ENCODE measurements at places on chromosomes 7 and 10.

- peak; percentile 28 for DNase-seq
Observed at GRCh38 chr7:120725376-120726039, 132.4 kb downstream of the TSPAN12 start.

DNA sequence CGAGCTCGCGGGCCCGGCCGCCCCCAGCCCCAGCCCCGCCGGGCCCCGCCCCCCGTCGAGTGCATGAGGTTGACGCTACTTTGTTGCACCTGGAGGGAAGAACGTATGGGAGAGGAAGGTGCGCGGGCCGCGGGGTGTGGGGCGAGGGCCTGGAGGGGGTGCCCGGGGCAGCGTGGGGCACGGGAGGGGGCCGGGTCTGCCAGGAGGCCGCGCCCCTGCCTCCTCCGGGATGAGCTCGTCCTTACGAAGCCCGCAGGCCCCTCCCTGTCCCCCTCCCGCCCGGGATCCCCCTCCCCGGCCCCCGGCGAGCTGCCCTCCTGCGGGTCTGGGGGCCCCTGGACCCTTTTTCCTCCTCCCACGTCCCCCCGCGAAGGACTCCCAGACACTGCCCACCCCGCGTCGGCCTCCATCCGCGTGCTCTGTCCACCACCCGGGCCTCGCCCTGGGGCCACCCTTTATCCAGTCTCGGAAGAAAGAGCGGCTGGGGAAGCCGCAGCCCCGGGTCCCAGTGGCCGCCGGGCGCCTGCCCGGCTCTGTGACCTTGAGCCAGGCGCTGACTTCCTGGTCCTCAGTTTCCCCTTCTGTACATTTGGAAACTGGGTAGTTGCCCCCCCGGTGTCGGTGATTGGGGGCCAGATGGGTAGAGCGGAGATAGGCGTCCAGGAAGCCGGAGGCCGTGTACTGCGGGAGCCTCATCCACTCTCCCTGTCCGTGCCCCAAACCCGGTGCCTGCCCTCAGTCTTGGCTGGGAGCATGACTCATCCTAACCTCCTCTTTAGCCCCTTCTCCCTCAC lies 521 bp downstream of the LIMK1 start:
- DNase-seq: no peak

GRCh38 chr7:68892236-68892635 lies 706.0 kb upstream of the AUTS2 start:
- no peak for DNase-seq

DNA sequence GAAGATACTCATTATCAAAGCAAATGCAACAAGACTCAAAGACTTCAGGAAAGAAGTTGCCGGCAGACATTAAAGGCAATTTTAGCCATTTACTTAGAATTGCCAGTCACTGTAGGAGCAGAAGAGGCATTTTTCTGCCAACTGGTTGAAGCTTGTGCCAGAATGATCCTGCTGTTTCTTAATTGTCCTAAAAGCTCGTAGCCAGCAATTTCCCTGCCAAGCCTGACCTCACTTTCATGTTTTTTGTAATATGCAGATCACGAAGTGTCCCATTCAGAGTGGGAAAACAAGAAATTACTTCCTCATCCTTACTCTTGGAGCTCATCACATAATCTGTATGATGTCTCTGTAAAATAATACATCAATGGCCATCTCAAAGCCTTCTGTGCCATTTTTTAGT lies 130.9 kb upstream of the ANKRD1 start:
- peak; percentile 22 for DNase-seq

DNA sequence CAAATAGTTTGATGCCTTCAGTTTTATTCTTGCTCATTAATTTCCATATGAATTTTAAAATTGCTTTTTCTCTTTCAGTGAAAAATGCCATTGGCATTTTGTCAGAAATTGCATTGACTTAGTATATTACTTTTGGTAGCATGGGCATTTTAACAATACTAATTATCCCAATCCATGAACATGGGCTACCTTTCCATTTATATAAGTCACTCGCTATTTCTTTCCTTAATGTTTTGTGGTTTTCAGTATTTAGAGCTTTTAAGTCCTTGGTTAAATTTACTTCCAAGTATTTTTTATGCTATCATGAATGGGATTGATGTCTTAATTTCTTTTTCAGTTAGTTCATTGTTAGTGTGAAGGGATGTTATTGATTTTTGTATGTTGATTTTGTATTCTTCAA lies 297.4 kb downstream of the ATRNL1 start:
- no peak for DNase-seq

DNA sequence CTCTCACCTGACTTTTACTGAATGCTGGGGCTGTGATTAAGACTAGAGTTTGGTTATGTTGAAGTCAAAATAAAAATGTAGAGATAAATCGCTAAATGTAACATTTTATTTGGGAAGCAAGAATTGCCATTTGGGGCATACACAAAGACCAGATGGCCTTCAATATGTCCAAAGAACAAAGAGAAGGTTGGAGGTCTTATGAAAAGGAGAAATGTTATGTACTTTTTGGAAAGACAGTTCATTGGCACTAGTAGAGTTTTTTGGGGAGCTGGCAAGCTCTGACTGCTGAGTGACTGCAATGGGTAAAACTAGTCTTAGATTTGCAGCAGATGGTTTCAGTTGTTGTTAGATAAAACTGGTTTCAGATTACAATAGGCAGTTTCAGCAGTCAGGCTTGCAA lies 35.6 kb upstream of the GALNT17 start:
- no peak for DNase-seq

DNA sequence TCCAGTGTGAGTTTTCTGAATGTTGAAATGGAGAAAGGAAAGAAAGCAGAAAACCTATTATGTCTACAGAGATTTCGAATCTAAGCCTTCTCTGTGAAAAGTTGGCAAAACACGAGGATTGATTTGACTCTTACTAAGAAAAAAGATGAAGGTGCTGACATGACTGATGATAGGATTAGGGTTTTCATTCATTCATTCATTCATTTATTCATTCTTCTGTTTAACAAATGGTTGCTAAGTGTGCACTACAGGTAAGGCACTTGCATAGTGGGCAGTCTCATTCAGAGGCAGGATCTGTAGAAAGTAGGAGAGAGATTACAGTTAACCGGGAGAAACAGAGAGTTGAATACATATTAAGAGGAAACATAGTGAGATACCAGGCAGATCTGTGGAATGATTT lies 137.1 kb downstream of the ZNF365 start:
- no peak for DNase-seq

DNA sequence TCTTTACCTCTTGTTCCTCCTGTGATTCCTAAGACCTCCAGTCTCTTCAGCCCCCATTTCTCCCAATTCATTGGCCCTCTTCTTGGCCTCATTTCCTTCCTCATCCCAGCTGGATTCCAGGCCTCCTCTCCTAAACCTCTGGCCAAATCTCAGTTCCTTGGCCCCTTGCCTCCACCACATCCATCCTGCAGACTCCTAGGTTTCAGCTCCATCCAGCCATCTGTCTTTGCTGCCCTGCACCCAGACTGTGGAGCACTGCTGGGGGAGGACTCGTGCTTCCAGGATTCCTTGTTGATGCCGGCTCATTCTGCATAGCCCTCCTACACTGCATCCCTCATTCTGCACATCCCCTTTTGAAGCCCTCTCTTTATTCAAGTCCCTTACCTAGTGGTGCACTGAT lies 6.7 kb downstream of the PLAC9 start:
- no peak for DNase-seq

GRCh38 chr7:94665426-94665825 lies 9.5 kb upstream of the SGCE start:
- DNase-seq: no peak

DNA sequence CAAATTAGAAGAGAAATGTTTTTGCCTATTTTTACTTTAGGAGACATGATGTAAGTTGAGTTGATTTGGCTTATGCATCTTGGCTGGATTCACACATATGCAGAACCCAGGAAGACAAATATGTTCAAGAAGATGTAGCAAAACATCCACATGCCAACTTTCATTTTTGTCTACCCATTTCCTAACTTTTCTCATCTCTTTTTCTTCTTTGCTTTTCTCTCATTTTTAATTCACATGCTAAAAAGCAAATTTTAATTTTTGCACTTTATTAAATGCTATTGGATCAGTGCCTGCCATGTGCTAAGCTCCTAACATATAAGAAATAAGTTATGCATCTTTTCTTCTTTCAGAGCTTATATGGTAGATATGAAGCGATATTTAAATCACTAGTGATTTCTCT lies 143.7 kb upstream of the GRM3 start:
- no peak for DNase-seq

- DNase-seq: no peak
Observed at GRCh38 chr10:46028584-46029460, 1.6 kb downstream of the NCOA4 start.

GRCh38 chr7:90900628-90901356 lies 304.7 kb downstream of the CDK14 start:
- no peak for DNase-seq

GRCh38 chr10:124078714-124079113 lies 14.7 kb downstream of the CHST15 start:
- DNase-seq: no peak

DNA sequence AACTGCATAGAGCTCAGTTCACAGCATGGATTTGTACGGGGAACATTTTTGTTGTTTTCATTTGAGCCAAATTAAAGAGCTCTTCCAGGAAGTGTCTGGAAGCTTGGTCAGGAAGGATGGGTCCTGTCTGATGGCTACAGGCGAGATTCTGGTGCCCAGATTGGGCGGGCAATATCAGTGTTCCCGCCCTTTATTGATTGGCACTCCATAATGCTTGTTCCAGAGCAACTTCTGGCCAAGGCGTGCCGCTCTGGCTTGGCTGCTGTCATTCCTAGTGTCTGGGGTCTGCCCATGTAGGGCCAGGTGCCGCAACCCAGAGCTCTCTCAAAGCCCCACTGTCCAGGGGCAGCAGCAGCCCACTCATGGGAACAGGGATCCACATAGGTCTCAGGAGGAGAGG lies 45.9 kb downstream of the RAMP3 start:
- no peak for DNase-seq

DNA sequence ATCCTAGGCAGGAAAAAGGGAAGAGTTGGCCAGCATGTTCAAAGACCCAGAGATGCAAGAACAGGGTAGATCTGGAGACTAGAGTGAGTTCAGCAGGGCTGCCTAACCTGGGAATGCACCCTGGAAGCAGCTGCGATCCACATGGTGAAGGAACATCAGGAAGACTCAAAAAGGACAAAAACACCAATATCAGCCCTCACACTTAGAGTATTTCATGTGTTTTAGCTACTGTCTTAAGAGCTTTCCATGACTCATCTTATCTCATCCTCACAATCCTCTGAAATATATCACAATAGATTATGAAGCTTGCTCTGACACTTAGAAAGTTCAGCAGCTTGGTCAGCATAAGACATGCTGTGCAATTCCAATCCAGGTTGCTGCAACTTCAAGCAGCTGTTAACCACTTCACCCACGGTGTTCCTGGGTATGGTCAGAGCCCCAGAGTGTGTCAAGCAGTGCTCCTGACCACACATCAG lies 380.9 kb downstream of the PARD3 start:
- DNase-seq: no peak

GRCh38 chr10:46547541-46548497 lies 8.6 kb downstream of the GPRIN2 start:
- no peak for DNase-seq

DNA sequence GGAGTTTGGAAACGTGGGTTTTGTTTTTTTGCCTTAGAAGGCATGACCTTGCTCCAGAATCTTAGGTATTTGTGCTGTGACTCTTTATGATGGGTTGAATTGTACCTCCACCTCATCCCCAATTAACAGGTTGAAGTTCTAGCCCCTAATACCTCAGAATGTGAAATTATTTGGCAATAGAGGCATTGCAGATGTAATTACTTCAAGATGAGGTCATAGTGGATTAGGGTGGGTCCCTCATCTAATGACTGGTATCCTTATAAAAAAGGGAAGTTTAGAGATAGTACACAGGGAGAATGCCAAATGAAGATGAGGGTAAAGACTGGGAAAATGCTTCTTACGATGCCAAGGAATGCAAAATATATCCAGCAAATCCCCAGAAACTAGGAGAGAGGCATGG lies 3.0 kb upstream of the FAM200A start:
- no peak for DNase-seq

GRCh38 chr7:37430640-37431039 lies 18.0 kb downstream of the ELMO1 start:
- no peak for DNase-seq

DNA sequence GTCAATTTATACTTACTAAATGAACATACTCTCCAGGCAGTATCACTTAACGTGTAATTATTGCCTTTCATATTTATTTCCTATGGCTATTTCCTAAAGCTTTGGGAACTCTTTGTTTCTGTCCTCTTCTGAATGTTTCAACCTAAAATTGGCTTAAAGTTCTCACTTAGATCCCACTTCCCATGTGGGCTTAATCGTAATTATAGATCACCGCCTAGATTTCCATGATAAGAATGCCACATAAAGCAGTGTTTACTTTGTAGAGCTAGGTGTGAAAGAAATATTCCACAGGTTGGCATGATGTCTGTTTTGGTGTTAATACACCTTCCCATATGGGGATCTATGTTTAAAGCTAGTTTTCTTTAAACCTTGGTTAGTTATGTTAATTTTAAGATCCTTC lies 1.5 kb downstream of the HDAC9 start:
- no peak for DNase-seq

GRCh38 chr7:106281585-106282318 lies 3.0 kb downstream of the NAMPT start:
- DNase-seq: no peak

- no peak for DNase-seq
Observed at GRCh38 chr7:50621973-50622490, 56.8 kb upstream of the DDC start.

- DNase-seq: no peak
Observed at GRCh38 chr10:71769279-71769823, 4.0 kb downstream of the VSIR start.

GRCh38 chr10:101038484-101038883 lies 7.5 kb downstream of the SFXN3 start:
- DNase-seq: no peak

- no peak for DNase-seq
Observed at GRCh38 chr7:4084271-4084670, 597.8 kb upstream of the FOXK1 start.
